Activated naive CD8-positive, alpha-beta T cell treated with anti-CD3 and anti-CD28 coated beads, Interleukin-2, amount 10 ng/mL, durations not matched to agents 7 days and 5 days (primary cell): ENCODE measurements at places on chromosomes 12 and 14. TPM values are rescaled to one million over a fixed set of nuclear protein-coding genes. Genes with fewer than 3 reads are reported as not detected.

MAP1LC3B2 gene
- total RNA-seq: 0.89 TPM

AKAP5 gene
- total RNA-seq: 1.7 TPM

ZFYVE21 gene
- total RNA-seq: 19.5 TPM

PELI2 gene
- total RNA-seq: 5.7 TPM

TMTC2 gene
- 3.3 TPM for total RNA-seq

HRK gene
- not detected for total RNA-seq

ATL1 gene
- total RNA-seq: 1.5 TPM

SLC7A8 gene
- total RNA-seq: 3.1 TPM

AJUBA gene
- total RNA-seq: 0.97 TPM

GALNT9 gene
- total RNA-seq: not detected

SCNN1A gene
- 1.1 TPM for total RNA-seq

PRPH gene
- 0.67 TPM for total RNA-seq

KCNMB4 gene
- total RNA-seq: 0.74 TPM

- DNase-seq: no peak
These were observed 12.5 kb upstream of the ANAPC5 start for GRCh38 chr12:121364683-121365121.

GRCh38 chr14:51317373-51317772 lies 77.3 kb downstream of the TMX1 start:
- DNase-seq: no peak

- DNase-seq: no peak
These were observed 922 bp downstream of the PTPRR start for GRCh38 chr12:70919597-70920035.

DNA sequence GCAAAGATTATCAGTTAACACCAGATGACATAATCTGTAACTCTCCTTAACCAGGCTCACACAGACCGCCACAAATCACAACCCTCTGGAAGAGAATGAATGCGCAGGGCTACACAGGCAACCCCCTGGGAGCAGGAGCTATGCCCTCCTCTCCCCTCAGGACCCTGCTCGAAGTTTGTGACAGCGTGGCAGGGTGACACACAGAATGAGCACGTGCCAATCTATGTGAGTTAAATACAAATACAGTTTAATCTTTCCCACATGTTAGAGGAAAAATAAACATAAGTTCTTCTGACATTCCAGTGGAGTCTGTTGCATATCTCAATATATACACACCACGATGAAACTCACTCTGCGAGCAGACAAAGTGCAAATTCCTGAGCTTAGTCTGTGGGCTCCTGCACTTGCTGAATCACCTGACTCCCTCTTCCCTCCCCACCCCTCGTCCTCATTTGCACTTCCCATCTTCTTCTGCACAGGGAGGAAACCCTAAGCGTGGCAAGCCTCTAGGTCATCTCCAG lies 37.6 kb downstream of the BCAT1 start:
- DNase-seq: no peak

- no peak for DNase-seq
These were observed 64.8 kb upstream of the RIN3 start for GRCh38 chr14:92448786-92449185.

DNA sequence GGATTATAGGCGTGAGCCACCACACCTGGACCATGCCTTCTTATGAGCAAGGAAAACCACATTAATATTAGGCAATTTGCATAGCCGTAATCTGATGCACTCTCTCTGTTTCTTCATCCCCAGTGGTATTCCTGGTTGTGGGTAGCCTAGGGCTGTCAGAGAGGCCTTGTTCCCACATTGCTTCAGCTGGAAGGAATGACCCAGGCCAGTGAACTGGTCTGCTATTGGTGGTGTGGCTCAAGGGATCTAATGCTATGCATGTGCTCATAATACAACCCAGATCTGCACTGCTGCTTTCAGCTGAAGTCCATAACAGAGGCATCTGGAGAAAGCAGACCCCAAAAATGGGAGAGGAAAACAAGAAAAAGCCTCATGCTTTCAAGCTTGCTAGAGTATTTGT lies 33.1 kb upstream of the G2E3 start:
- no peak for DNase-seq

DNA sequence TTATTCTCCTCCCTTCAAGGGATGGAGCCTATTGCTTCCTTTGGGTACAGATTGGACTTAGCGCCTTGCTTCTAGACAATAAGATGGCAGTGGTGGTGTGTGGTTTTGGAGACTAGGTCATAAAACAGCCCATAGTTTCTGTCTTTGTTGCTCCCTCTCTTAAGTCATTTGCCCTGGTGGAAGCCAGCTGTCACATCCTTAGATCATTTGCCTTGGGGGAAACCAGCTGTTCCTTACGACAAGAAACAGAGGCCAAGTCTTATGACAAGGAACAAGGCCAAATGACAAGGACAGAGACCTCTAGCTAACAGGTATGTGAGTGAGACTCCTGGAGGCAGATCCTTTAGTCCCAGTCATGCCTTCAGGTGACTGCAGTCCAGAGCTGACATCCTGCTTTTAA lies 9.2 kb upstream of the PALS1 start:
- no peak for DNase-seq

GRCh38 chr12:126567016-126567415 lies 1501.8 kb downstream of the AACS start:
- no peak for DNase-seq

DNA sequence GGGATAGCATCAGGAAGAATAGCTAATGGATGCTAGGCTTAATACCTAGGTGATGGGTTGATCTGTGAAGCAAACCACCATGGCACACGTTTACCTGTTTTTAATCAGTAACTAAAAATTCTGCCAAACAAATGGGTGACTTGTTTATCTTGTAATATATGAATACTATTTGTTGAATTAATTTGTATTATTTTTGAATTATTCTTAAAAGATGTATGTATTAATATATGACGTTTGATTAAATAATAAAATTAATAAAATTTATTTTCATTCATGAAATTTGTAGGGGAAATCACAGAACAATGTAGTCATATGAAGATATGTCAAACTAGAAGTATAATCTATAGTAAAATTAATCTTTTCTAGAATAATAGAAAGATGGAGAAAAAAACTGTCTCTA lies 32.3 kb upstream of the OR10A7 start:
- DNase-seq: no peak

- DNase-seq: no peak
These were observed 100.3 kb downstream of the ESR2 start for GRCh38 chr14:64193821-64194220.

DNA sequence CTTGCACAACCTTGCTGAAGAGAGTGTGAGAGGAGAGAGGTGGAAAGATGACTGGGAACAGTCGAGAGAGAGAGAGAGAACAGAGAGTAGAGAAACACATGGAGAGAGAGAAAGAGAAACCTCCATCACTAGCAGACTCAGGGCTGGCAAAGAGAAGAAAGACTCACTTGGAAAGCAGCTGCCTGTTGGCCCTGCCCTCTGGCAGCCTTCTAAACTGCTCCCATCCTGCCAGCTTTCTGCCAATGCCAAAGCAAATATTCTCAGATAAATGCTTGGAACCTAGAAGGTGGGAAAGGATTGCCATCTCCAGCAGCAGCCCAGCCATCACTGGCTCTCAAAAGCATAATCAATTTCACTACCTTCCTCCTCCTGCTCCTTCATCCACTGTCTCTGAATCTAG lies 107.9 kb upstream of the WSCD2 start:
- no peak for DNase-seq

DNA sequence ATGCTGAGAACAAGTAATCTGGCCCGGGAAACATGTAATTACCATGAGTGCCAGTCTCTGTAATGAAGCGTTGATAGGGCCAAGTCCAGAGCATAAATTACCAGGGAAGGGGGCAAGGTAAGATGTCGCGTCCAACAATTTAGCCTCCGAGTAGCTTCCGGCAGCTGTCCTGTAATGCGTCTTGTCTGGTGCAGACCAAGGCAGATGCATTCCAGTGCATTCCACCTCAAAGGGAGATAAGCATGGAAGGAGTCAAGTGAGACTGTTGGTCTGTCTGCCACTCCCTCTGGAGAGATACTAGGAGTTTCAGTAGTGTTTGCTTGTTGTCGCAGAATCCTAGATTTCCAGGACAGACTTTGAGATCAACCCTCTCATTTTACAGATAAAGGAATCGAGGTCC lies 218.3 kb downstream of the AACS start:
- DNase-seq: no peak

DNA sequence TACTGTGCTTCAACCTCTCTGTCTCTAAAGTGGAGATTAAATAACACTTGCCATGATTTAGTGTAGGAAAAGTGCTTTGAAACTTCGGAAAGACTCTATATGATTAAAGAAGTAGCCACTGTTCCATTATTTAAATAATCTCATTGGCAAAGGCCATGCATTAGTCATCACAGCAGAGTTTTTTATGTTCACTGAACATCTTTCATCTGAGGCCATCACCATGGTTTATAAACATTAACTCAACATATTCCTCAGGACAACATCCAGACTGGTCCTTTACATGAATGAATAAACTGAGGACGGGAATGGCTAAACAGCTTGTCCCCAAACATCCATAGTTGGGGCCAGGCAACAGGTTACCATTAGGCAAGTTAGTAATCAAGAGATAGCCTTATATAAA lies 124.6 kb upstream of the FRMD6 start:
- DNase-seq: no peak

- DNase-seq: no peak
These were observed 193.1 kb upstream of the FAR2 start for GRCh38 chr12:28955931-28956330.

- DNase-seq: no peak
These were observed 3.8 kb upstream of the SNX6 start for GRCh38 chr14:34633742-34634141.

DNA sequence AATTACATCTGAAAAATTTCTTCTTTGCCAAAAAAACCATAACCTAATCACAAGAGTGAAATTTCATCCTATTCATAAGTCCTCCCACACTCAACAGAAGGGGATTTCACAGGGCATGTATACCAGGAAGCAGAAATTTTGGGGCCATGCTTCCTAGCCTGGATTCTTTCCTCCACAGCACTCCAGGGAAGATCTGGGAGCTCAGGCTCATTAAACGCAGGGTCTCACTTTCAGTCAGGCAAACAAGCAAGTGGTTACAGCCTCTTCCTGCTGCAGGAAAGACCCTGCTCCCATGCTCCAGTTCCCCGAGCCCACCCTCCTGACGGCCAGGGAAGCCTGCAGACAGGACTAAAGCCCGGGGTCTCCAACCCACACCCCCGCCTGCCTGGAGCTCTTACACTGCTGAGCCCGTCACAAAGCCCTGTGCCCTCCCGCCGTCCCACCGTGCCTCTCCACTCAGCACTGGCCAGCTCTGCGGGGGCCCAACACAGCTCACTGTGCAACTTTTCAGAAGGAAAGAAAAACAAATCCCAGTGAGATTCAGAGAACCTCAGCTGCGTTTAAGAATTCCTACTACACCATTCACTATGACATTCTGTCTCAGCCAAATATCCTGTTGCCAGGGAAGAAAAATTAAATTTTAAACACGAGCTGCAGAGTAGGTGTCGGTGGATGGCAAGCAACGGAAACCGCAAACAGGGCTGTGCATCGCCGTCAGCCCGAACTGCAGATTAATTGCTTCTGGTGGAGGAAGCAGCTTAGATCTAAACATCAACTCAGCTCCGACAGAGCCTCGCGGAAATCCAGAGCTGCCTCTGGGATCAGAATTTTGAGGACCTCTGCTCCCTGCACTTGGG lies 106.7 kb upstream of the SFSWAP start:
- DNase-seq: no peak

DNA sequence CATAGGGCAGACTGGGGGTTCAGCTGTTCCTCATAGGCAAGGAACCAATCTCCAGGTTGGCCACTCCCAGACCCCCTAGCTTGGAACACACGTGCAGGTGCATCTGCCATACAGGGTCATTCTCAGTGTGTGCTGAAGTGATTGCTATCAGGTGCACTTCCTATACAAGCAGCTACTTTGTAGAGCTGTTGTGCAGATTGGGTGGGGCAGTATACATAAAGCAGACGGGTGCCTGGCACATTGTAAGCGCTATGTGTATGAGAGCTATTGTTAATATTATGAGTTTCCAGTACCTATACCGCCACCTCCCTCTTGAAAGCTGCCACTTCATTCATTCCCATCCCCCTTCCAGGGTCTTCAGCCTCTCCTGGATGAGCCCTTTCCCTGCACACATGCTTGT lies 17.3 kb downstream of the IRF2BPL start:
- no peak for DNase-seq

DNA sequence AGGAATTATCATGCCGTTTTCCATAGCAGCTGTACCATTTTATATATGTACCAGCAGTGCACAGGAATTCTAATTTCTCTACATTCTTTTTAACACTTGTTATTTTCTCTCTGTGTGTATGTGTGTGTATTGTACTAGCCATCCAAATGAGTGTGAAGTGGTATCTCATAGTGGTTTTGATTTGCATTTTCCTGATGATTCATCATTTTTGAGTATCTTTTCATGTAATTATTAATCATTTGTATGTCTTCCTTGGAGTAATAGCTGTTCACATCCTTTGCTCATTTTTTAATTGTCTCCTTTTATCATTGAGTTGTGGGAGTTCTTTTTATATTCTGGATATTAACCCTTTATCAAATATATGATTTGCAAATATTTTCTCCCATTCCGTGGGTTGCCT lies 95.6 kb upstream of the MANSC4 start:
- no peak for DNase-seq

DNA sequence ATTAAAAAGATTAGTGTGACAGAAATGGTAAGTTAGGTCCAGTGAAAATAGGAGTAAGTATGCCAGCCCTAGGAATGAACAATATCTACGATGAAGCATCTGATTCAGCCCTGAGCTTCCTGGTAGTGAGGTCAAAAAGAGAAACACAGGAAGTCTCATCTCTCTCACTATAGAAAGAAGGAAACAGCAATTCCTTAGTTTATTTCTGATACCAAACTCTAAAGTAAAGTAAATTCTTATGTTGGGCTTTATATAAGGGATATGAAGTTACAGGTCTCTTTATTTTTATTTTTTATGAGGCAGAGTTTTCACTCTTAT lies 76.7 kb upstream of the RFLNA start:
- DNase-seq: no peak

- no peak for DNase-seq
These were observed 17.2 kb upstream of the SINHCAF start for GRCh38 chr12:31343139-31343538.

DNA sequence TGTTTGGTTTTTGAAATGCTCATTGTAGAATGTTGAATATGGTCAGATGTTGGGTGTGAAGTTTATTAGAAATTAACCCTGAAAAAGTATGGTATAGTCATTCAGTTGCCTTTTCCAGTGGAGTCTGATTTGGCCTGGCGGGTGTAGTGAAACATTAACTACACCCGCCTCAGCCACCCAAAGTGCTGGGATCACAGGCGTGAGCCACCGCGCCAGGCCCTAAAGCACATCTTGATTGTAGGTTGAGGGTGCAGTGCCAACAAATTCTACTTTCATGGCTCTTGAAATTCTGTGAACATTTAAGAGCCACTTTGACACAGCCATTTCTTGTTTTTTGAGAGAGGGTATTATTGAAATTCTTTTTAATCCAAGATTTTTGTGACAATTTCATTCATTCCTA lies 624.9 kb downstream of the DIO2 start:
- no peak for DNase-seq

GRCh38 chr14:53409969-53410368 lies 256.8 kb upstream of the DDHD1 start:
- DNase-seq: no peak

- no peak for DNase-seq
These were observed 3.1 kb downstream of the RDH16 start for GRCh38 chr12:56954057-56954957.
